ENCODE measurements at places on chromosomes 4 and X.

- DNase-seq, result no peak
Observed at GRCh38 chr4:128686032-128686465, 123.5 kb upstream of the JADE1 start.

DNA sequence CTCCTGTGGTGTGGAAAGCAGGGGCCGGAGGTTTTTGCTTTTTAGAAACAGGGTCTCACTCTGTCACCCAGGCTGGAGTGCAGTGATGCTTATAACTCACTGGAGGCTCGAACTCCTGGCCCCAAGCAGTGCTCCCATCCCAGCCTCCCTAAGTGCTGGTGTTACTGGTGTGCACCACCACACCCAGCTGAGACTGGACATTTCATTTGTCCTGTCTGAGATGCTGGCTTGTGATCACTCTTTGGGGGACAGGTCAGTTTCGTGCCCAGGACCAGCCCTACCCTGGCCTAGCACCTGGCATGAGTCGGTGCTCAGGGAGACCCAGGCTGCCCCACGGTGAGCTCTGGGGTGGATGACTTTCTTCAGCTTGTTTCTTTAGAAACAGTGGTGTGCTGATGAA lies 11.3 kb downstream of the PSAPL1 start:
- no peak for DNase-seq

- DNase-seq, result no peak
Observed at GRCh38 chrX:66039944-66040343, at the start of gene VSIG4. Gene VSIG4, minus strand, starts transcription at chrX:66040080. Its CDS starts 82 bp downstream, at chrX:66039998.

DNA sequence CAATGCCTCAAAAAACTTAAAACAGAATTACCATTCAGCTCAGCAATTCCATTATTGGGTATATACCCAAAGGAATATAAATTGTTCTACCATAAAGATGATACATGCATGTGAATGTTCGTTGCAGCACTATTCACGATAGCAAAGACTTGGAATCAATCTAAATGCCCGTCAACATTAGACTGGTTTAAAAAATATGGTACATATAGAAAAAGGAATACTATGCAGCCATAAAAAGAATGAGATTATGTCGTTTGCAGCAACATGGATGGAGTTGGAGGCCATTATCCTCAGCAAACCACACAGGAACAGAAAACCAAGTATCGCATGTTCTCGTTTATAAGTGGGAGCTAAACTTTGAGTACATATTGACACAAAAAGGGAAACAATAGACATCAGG lies 10.9 kb upstream of the SYNPO2 start:
- DNase-seq, result no peak

GRCh38 chrX:106672527-106672926 lies 54.0 kb upstream of the RNF128 start:
- DNase-seq, result no peak

DNA sequence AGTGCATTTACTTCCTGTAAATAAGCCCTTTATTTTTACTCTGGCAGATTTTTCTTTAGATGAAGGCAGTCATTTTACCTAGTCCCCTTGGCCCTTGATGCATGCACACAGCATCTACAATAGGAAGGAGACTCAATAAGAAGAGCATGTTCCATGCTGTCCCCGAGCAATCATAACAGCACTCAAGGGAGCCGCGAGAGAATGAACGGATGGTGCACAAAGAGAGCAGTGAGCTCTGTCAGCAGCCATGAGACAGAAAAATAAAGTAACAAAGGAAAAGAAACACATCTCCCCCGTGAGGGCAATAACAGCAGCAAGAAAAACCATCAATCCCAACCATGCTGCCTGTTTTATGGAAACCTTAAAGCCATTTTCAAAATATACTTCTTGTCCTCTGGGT lies 11.9 kb downstream of the SMIM31 start:
- DNase-seq, result no peak

DNA sequence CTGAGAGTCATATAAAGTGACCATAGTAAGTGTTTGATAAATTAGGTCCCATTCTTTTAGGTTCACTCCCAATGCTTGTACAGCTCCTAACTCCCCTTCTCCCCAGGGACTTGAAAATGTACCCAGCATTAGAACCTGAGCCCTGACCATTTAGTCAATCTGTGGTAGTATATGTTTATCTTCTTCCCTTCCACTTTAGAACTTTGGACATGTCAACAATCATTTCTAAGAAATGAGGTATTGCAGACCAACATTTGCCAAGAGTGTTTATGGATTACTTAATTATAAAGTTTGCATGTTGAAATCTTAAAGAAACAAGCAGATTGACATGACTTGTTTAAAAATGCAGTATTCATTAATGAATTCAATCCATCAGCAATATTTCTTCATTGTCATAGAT lies 26.0 kb downstream of the AFM start:
- no peak for DNase-seq

- DNase-seq, result no peak
Observed at GRCh38 chrX:104270212-104270611, 15.5 kb upstream of the ESX1 start.

DNA sequence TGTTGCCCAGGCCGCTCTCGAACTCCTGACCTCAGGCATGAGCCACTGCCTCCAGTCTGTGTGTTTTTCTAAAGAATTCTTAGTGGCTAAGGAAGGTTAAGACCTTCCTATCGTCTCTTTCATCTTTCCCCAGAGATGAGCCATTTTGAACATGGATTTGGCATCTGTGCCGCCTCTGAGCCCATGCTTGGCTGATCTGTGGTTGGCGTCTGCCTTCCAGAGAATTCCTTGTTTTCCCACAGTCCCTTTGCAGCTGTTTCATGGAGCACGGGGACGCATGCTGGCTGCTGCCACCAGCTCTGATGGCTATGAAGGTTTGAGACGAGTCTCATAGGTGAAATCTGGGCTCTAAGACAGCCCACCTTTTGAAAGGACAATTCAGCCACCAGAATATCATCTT lies 60.4 kb downstream of the SHROOM2 start:
- DNase-seq, result no peak

GRCh38 chr4:1723131-1723801 lies 1.9 kb downstream of the TACC3 start:
- no peak for DNase-seq

GRCh38 chr4:41746440-41747229 lies 1.9 kb downstream of the PHOX2B start:
- DNase-seq, result no peak

DNA sequence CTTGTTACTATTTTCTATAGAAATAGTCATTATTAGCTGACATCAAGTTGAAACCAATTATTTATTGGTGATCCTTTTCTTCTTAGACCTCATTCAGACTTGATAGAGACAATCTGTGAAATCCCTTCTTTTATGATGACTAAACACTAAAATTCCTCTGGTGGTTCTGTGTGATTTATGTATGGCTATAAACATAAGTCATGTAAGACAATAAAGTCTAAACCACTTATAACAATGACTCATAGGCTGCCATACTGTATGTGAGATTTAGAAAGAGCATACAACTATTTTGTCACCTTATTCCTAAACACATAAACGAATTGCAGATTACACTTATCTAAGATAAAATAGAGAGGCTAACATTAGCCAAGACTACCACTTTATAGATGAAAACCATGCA lies 101.1 kb upstream of the PRR32 start:
- DNase-seq, result no peak

GRCh38 chrX:79366556-79366872 lies 620 bp downstream of the ITM2A start:
- no peak for DNase-seq

GRCh38 chr4:94454405-94454804 lies 2.7 kb downstream of the PDLIM5 start:
- no peak for DNase-seq

DNA sequence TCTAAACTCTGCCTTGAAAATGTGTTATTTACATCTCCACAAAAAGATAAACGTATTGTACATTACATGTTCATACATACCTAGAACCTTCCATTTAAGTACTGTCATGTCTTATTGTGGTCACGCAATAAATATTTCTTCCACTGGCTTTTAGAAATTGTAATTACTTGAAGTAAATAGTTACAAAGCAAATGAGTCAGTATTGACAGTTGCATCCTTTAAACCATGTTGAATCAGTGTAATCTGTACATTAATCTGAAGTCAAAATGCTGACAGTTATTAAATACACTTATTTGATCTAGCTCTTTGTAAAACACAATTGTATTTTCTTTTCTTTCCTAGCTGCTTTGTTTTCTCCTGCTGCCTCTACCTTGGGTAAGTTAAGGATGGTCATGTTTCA lies 446.7 kb downstream of the EPHA5 start:
- no peak for DNase-seq

DNA sequence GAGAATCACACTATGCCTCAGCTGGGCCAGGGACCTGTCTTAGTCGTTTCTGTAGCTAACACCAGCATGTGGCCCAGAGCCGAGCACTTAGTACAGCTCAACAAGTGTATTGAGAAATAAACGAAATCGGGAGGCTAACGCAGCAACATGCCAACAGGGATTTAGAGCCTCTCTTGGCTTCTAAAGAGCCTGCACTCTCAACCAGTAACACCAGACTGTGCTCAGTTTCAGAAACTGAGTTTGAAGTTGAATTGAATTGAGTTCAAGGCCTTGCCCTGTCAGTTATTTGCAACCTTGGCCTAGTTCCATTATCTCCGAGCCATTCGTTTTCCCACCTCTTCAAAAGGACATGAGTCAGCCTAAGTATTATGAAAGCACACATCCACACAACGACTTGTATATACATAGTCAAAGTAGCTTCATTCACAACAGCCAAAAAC lies 71.3 kb upstream of the LDB2 start:
- DNase-seq, result no peak

GRCh38 chr4:109411964-109412363 lies 21.7 kb upstream of the SEC24B start:
- DNase-seq, result no peak

DNA sequence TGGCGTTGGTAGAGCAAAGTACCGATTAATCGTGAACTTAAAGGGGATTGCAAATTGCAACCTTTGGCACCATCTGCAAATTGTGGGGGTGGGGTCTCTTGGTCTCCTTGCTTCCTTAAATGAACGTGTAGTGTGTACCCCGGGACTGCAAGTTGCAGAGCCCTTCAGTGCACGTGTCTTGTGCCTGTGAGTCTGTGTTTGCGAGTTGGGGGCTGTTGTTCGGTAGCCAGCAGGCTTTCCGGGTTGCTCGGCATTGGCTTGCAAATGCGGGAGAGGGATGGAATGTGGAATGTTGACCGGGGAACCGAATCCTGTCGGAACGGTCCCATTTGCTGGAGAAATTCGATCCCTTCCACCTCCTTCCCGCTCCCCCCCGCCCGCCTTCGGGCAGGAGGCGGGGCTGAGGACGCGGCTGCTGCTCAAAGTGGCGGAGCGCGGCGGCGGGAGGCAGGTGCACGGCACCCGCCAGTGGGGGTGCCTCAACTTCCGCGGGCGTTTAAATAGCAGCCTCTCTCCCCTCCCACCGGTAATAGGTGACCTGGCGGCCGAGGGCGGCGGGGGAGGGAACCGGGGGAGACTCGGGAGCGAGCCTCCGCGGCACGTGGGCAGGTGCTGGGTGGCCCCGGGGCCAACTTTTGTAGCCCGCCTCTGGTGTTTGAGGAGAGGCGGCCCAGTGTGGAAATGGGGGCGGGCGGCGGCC lies 1.5 kb downstream of the JADE1 start:
- DNase-seq, result peak; percentile 25

GRCh38 chr4:183783991-183784553 lies 121.0 kb upstream of the STOX2 start:
- no peak for DNase-seq

- no peak for DNase-seq
Observed at GRCh38 chrX:2516623-2517022, 15.8 kb upstream of the DHRSX start.

GRCh38 chr4:86999136-86999643 lies 64.4 kb downstream of the AFF1 start:
- no peak for DNase-seq
